ENCODE measurements at places on chromosomes 1 and 21.

DNA sequence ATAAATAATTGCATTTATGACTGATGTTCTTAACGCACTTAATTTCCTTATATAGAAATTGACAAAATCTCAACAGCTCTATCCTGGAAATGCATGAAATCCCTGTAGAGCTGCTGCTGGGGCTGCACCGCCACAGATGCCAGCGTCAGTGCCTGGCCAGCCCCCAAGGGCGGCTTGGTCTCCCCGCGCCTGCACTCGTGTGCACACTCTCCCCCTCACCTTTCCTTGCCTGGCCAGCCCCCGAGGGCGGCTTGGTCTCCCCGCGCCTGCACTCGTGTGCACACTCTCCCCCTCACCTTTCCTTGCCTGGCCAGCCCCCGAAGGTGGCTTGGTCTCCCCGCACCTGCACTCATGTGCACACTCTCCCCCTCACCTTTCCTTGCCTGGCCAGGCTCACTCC lies 11.3 kb downstream of the TPRG1L start:
- DNase-seq, result no peak

DNA sequence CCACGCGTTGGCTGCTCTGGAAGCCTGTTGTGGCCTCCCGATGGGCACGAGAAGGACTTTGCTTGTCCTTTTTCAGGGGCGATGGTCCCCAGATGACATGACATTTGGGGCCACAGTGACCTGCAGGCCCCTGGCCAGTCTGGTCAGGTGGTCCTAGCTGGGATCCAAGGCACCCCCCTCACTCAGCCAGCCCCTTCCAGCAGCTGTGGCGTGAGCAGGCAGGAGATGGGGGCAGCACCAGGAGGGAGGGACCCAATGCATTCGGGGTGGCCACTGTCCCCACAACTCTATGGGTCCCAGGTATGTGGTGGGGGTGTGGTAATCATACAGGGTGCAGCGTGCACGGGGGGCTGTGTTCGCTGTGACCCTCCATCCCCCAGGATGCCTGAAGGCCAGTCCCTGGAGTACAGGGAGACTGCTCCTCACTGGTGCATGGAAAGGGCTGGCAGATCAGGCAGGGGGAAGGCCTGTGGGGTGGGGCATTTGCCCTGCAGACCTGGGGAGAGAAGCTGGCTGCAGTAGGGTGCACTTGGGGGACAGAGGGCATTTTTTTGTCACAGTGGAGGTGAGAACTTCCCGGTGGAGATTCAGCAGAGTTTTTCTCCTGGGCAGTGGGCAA lies 31.7 kb downstream of the WNT3A start:
- no peak for DNase-seq

- DNase-seq, result no peak
These were observed 1.0 kb downstream of the CDKN2C start for GRCh38 chr1:50970931-50971582.

GRCh38 chr1:204465546-204466415 lies 28.8 kb downstream of the PIK3C2B start:
- DNase-seq, result no peak

DNA sequence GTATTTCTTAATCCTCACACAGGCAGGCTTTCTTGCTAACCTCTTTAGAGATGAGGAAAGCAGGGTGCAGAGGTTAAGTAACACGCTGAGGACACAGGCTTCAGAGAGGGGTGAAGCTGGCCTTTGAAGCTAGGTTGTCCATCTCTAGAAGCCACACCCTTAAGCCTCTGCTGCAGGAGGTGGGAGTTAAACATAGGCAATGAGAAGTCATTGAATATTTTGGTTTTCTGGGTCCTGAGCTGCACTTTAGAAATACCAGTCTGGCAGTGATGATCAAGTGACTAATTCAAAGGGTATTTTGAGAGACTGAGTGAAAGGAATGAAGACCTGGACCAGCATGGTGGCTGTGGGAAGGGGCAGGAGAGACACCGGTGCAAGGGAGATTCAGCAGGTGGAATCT lies 9.9 kb downstream of the KCNJ15 start:
- no peak for DNase-seq

DNA sequence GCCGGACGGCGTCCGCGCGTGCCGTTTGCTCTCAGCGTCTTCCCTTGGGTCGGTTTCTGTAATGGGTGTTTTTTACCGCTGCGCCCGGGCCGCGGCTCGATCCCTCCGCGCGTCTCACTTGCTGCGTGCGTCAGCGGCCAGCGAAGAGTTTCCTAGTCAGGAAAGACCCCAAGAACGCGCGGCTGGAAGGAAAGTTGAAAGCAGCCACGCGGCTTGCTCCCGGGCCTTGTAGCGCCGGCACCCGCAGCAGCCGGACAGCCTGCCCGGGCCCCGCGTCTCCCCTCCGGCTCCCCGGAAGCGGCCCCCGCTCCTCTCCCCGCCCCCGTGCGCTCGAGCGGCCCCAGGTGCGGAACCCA lies 159.8 kb downstream of the RUNX1 start:
- DNase-seq, result no peak

DNA sequence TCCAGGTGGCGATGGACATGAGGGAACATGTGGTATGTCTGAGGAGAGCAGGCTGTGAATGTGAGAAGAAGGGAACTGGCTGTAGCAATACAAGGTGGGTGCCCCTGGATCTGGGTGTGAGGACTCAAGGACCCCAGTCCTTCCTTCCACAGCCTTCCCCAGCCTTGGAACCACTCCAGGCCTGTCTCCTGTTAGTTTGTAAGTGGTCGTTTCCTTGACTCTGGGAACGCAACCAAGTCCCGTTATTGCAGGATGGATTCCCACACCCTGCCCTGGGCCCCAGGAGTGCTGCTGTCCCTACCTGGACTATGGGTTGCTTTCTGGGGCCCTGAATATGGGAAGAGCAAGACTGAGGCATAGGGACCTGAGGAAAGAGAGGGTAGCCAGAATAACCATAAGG lies 47.2 kb upstream of the VANGL1 start:
- no peak for DNase-seq

DNA sequence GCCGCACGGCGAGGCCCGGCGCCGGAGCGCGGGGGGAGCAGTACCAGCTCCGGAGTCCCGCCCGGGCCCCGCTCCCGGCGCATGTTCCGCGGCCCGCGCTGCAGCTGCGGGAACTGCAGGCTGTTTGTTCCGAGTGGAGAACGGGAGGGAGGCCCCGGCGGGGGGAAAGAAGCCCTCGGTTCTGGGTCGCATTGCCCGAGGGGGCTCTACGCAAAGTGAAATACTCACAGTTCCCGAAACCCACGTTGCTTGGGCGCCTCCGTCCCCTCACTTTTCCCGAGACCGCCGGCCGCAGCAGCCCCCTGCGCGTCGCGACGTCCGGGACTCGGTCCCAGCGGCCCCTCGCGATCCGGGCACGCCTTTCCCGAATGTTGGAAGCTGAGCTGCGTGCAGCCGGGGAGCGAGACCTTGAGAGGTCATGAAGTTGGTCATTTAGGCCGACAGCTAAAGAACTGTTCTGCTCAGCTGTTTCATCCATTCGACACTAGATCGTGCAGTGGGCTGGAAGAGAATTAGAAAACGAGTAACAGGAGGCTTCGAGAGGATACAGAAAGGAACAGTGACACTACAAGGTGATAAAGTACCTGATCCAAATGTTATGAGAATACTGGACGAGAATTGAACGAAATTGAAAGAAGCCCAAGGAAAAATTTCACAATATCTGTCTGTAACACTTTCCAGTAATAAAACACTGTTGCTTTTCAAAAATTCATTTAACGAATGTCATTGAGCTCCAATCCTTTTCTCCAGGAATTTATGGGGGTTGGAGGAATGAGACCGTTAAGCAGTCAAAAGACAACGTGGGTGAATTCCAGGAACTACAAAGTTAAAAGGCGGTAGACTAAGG lies 657 bp upstream of the LIN9 start:
- no peak for DNase-seq

DNA sequence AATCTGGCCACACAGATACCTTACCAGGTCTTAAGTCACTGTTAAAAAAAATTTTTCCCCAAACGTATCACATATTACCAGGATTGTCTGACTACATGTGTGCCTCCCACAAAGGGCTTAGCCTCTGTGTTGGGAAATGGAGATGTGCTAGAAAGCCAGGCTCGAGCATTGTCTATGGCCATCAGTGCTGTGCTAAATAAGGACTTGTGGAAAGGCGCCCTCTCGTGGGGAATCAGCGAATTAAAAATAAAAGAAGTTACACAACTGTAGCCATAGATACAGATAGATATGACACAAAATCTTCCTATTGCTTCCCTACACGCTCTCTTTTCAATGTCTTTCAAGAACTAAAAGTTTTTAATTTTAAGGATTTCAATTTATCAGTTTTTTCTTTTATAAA lies 47.5 kb upstream of the CRNN start:
- DNase-seq, result peak; percentile 71

GRCh38 chr1:184359909-184360308 lies 26.9 kb upstream of the C1orf21 start:
- DNase-seq, result no peak

GRCh38 chr1:59046134-59046533 lies 250.8 kb upstream of the FGGY start:
- DNase-seq, result no peak

DNA sequence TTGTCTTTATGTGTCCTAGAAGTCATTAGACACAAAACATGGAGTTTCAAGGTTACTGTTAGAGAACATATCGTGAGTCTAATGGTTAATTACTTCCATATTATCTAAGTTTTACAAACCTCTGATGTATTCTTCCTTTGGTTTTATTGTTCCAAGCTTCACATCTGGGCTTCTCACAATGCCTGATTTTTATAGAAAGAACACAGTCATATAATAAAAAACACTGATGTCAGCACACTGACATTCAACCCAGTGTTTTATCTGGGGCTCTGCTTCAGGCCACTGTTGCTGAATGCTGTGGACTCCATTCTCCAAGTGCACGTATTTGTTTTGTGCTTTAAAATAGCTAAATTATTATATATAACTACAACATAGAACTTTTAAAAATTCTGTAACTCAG lies 232.9 kb downstream of the SMYD3 start:
- DNase-seq, result no peak

DNA sequence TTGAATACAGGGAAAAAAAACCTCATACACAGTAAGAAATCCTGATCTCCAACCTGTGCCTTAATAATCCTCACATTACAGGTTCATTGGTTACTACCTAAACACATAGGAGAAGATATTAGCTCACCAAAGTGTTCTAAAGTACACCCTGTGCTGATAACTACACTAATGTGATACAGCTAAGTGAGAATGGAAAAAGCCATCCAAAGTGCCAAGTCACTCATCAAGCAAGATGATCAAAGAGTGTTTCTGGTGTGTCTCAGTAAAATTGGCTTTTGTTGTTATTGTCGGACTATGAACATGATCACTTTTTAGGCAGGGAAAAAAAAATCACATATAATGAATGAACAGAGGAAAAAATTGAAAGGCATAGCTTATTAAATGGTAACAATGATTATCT lies 31.4 kb downstream of the EPS15 start:
- no peak for DNase-seq

GRCh38 chr21:33202464-33203363 lies 27.0 kb upstream of the IFNAR2 start:
- DNase-seq, result no peak

GRCh38 chr1:8473891-8474300 lies 156.0 kb downstream of the SLC45A1 start:
- no peak for DNase-seq

DNA sequence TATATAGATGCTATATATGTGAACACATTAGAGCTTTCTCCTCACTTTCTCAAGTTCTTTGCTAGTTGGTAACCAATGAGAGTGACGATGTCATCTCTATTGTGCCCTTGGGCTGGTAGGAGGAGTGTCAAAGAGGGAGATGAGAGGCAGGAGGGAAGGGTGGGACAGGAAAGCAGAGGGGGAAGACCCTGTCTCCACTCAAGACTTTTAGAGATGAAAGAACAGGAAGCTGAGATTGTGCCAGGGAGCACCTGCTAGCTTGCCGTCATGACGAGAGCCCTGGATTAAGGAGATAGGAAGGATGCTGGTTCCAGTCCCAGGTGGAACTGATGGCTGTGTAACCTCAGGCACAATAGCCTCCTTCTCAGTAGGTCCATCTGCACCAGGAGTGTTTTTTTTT lies 16.7 kb downstream of the CNR2 start:
- DNase-seq, result no peak

DNA sequence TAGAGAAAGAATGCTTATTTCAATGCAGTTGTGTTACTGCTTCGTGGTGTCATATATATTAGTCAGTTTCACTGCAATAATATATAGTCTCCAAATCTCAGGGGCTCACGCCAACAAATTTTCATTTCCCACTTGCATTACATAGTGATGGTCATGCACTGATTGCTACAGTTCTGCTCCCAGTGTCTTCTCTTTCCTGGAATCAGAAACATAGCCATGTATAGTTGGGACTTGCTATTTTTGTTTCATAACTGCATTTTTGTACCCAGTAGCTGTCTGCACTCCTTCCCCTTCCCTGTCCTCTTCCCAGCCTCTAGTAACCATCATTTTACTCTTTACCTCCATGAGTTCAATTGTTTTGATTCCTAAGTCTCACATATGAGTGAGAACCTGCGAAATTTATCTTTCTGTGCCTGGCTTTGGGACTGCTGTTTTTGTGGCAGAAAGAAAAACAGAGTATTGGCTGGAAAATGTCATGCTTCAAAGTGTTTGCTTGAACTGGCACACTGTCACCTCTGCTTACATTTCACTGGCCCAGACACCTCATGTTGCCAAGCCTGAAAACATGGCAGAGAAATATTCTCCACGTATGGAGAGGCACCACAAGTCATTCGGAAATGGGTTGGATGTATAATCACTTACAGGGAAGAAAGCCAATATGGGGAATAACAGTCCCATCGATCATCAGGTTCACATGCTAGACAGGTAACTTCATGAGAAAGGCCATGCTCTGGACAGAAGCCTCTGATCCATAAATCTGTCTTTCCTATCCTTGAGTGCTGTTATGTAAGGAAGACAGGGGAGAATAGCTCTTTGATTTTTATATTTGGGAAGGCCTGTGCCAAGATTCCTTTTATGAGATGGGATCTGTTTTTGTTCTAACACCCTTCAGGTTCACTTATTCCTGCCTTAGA lies 60.4 kb upstream of the BACH1 start:
- no peak for DNase-seq

DNA sequence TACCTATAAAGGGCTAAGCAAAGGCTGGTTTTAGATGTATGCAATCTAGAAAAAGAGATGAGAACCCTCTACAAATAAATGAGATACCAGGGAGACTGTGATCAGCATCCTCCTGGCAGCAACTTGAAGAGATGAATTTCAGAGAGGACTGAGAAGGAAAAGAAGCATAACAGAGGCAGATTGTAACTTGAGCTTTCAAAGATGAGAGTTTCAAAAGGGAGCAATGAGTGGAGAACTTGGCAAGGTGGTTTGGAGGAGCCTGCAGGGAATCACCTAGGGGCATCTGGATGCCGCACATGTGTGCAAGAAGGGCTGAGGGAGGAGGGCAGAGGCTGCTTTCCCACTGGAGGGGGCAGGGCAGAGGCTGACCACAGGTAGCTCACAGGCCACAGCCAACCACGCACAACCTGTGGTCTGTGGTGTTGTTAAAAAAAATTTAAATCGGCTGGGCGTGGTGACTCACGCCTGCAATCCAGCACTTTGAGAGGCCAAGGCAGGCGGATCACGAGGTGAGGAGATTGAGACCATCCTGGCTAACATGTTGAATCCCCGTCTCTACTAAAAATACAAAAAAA lies 50.2 kb downstream of the PCNX2 start:
- DNase-seq, result no peak
